ENCODE measurements at places on chromosomes 5 and 9. TPM values are rescaled to one million over a fixed set of nuclear protein-coding genes. Genes with fewer than 3 reads are reported as not detected.

Gene EDIL3
- not detected for polyA plus RNA-seq

Gene FNBP1
- 58.7 TPM for polyA plus RNA-seq

Gene FAM240B
- polyA plus RNA-seq: not detected

Gene SLC2A6
- 108 TPM for polyA plus RNA-seq

Gene LCN15
- polyA plus RNA-seq: not detected

Measured in B cell (primary cell).